ENCODE measurements at places on chromosomes 7 and 10.

DNA sequence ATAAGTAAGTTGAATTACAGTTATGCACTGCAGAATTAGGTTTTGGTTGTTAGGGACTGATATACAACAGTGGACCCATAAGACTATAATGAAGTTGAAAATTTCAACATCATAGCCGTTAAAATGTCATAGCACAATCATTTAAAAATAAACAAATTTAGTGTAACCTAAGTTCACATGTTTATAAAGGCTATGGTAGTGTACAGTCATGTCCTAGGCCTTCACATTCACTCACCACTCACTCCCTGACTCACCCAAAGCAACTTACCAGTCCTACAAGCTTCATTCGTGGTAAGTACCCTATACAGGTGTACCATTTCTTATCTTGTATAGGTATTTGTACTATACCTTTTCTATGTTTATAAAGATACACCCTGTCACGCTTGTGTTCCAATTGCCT, 113.7 kb downstream of the RAB11FIP2 start:
- DNase-seq, result no peak

DNA sequence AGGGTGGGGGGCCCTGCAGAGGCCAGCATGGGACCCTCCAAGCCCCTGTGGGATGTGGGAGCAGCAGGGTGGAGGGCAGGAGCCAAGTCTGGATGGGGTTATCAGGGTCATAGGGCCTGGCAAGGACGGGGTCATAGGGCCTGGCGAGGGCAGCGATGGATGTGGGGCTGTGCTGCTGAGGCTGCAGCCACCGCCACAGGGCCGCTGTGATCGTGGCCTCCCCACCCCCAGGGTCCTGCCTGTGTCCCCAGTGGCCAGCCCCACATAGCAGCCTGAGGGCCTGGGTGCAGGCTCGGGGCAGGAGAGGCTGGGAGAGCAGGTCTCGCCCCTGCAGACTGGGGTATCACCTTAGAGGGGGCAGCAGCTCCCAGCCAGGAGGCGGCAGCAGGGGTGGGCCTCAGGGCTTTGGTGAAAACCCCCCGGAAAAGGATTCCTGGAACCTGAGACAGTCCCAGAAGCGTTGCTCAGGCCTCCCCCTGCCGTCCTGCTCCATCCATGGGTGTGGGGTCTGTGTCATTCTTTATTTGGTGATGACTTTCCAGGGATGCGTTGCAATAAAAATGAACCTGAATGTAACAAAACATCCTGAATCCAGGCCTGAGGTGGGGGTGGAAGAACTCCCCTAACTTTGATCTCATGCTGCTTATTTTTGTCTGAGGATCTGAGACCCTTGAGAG, 107.3 kb upstream of the SHH start:
- DNase-seq, result no peak

DNA sequence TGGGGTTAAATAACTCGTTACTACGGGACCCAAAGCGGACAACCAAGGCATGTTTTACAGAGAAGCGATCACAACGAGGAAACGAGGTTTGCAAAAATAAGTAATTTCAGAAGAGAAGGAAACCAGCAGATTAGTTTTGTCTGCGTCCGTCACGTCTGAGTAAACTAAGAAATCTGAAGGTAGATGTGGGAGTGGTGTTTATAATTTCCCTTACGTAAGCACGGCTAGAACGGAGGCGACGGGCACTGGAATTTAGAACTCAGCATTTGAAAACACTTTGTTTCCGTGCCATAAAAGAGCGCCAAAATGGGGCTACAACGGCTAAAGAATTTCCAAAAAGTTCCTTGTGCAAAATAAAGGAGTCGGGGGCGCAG, 718 bp upstream of the UMAD1 start:
- DNase-seq, result peak; percentile 14

GRCh38 chr10:95660283-95660682, 3.8 kb upstream of the ALDH18A1 start:
- DNase-seq, result no peak

DNA sequence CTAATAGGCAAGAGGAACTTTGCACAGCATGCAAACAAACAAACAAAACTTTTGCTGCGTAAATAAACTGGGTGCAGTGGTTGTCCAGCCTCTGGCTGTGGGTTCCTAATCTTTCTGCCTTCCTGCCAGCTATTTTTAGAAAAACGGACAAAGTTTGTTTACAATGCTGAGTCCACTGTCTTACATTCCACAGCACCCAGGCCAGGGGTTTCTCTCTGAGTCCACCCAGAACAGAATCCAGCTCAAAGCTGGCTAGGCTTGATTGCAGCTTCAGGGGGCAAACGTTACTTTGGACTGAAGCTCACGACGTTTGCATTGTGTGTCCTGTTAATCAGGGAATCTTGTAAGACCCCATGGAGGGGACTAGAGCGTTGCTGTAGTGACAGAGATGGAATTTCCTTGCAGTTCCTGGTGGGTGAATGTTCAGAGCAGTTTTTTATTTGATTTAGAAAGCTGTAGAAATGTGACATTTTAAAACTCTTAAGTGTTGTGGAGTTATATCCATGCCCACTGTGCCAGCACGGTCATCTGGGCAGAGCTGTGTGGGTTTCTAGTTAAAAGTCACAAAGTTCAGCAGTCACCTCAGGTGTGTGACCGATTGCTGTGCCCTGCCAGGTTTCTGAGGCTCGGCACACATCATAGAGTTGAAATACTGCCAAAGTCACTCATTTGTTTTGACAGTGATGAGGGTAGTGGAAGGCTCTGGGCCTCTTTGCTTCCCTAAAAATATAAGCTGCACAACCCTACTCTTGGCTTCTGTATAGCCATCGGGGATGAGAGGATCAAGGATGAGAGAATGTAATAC, 247.0 kb downstream of the STK31 start:
- no peak for DNase-seq

DNA sequence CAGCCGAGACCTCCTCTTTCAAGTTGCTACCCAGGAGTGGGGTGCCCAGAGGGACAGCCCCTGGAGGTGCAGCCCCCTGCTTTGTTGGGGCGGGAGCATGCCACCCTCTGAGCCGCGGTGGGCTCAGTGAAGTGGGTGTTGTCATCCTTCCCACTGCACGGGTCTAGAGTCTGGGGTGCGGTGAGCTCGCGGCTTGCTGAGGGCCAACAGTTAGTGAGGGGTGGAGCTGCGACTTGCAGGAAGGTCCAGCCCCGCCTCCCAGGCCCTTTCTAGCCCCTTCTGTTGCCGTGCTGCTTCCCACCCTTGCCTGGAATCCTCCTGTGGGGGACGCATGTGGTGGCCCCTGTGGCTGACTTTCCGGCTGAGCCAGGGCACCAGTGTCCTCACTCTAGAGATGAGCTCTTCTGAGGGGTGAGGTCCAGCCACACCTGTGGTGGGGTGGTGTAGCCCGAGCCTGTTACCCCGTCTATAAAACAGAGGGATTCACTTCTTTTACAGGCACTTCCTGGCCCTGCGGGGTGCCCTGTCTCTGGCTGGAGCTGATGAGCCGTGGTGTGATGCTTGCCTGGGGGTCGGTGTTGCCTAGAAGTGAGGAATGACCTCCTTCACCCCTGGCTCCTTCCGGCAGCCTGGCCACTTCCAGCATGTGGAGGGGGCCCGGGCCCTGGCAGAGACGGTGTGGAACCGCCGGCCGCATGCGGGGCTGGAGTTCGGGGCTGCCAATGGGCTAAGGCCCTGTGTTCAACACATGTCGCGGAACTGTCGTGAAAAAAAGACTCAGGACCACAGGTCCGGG, 127.9 kb downstream of the FAM53B start:
- no peak for DNase-seq

- no peak for DNase-seq
These were observed 61.0 kb upstream of the MKRN1 start for GRCh38 chr7:140540136-140540777.

GRCh38 chr7:16826060-16826459, 21.3 kb upstream of the AGR2 start:
- DNase-seq, result no peak

GRCh38 chr7:55344840-55345239, 20.3 kb upstream of the LANCL2 start:
- no peak for DNase-seq

- DNase-seq, result no peak
These were observed 54.3 kb upstream of the DPYSL4 start for GRCh38 chr10:132132421-132132841.

GRCh38 chr10:125911990-125912389, 15.6 kb downstream of the FANK1 start:
- DNase-seq, result no peak

- no peak for DNase-seq
These were observed 25.3 kb upstream of the C10orf95 start for GRCh38 chr10:102476466-102477141.

DNA sequence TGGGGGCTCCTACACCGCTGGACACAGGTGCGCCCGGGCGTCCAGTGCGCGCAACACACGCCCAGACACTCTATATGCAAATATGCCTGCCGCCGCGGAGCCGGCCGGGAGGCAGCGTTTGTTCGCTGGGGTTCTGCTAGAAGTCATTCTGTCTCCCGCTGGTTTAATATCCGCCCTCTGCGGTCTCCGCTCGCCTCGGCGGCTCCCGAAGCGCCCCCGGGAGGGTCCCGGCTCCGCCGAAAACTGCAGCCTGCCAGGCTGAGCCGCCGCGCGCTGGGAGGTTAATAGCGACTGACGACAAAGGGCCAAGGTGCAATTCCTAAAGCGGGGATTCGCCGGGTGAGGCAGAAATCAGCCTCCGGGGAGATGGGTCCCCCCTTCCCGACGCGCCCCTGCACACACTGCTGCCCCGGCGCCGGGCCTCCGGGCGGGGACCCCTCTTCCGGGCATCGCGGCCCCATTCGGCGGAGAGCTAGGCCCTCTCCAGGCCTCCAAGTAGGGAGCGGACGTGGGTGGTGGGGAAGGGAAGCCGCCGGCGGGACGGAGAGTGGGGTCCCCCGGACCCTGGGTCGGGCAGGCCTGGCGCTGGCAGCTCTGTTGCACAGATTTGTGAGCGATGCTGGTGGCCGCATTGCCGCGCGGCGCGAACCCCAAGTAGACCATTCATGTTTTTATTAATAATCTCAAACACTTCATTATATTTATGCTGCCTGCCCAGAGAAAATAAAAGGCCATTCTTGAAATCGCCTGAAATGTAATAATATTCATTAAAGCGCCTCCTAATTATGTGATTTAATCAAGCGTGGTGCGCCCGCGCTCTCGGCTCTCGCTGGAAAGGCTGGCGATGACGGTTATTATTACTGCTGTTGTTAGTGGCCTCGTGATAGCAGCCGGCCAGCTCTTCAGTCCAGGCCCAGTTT, 9.1 kb downstream of the EN2 start:
- no peak for DNase-seq

DNA sequence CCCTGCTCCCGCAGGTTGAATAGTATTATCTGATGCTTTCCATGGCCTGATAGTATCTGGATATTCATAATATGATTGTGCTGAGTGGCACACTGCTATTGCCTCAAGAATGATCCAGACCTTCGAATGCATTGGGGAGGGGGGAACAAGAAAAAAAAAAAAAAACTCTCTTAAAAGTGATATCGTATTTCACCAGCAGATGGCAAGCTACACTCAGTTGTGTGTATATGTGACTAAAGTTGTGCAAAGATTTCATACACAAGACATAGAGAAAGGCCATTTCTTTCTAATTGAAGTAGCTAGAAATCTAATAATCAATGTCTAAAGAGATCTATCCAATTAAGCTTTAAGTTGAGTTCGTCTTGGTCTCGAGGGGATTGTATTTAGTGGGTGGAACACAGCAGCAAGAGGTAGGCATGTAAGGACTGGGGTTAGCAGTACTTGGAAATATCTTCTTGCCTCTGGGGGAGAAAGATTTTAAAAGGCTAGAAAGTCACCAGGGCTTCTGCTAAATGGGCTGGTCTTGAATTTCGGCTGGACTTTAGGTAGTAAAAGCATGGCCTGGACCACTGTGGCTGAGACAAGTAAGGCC, 15.3 kb downstream of the SFRP4 start:
- DNase-seq, result no peak
